Renal pelvis (tissue), 12 donors: ENCODE measurements at places on chromosomes 7 and 10. TPM values are rescaled to one million over a fixed set of nuclear protein-coding genes. Genes with fewer than 3 reads are reported as not detected.
A peak's percentile ranks its signal among the peaks of the same experiment; 100 is the strongest.

Gene CPA4
- 0.13 TPM for polyA plus RNA-seq

Gene ZC3HAV1L
- polyA plus RNA-seq, result 17.3 TPM

- DNase-seq, result no peak
Observed at GRCh38 chr7:158009886-158010285, 577.7 kb downstream of the PTPRN2 start.

DNA sequence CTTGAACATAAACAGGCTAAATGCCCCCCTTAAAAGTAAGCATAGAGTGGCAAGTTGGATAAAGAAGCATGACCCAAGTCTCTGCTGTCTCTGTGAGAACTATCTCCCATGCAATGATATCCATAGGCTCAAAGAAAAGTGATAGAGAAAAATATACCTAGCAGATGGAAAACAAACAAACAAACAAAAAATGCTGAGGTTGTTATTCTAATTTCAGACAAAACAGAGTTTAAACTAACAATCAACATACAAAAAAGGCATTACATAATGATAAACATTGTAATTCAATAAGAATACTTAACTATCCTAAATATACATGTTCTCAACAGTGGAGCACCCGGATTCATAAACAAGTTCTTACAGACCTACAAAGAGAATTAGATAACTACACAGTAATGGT lies 626.2 kb upstream of the CNTNAP2 start:
- DNase-seq, result no peak

- DNase-seq, result peak; percentile 54
Observed at GRCh38 chr10:95864906-95865813, 42.6 kb upstream of the CC2D2B start.
